ENCODE measurements at places on chromosomes 6 and 20. TPM values are rescaled to one million over a fixed set of nuclear protein-coding genes. Genes with fewer than 3 reads are reported as not detected.

CLVS2 gene
- not detected for total RNA-seq

HLA-DRA gene
- total RNA-seq: not detected

MATN4 gene
- not detected for total RNA-seq

SYNCRIP gene
- total RNA-seq: 155 TPM

All from endothelial cell of umbilical vein (primary cell).